ENCODE measurements at places on chromosomes 1 and 21. TPM values are rescaled to one million over a fixed set of nuclear protein-coding genes. Genes with fewer than 3 reads are reported as not detected.

GRCh38 chr1:165228676-165229075 lies 127.8 kb downstream of the LMX1A start:
- no peak for DNase-seq

DNA sequence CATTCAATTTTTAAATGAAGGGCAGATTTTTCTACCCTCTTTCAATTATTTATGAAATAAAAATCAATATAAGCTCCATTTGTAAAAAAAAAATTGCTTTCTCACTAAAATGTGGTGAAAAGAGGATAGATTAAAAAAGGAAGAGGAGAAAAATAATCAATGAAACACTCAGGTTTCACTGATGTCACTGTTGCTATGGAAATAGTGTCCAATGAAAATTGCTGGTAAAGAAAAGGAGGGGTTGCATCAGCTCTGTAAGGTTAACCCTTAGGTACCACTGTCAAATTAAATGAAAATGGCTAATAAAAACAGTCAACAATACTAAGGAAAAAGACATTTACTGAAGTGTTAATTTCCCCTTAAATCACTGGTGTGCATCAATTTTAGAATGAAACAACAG lies 91.6 kb upstream of the TTC39A start:
- DNase-seq = no peak

The SERTAD4 gene
- not detected for total RNA-seq

GRCh38 chr1:206803221-206803730 lies 31.0 kb upstream of the IL10 start:
- no peak for DNase-seq

DNA sequence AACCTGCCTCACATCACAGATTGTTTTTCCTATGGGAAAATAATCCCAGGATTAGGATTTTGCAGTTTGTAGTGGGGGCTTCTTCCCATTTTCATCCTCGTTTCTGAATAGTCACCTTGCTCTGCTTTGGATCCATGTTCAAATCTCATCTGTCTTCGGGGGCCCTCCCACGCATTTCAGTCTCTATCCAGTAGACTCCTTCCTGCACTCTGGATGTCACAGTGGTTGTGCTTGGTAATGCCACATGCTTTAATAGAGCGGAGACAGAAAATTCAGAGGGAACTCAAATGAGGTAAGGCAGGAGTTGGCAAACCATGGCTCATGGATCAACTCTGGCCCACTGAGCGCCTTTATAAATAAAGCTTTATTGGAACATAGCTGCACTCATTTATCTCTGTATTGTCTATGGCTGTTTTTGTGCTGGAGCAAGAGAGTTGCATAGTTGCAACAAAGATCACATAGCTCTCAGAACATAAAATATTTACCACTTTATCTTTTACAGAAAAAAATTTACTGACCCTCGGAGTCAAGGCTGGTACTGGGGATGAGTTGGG lies 101.0 kb downstream of the SPATA46 start:
- DNase-seq = no peak

- no peak for DNase-seq
Observed at GRCh38 chr1:209485167-209485566, 98.3 kb upstream of the CAMK1G start.

GRCh38 chr1:51963592-51964308 lies 26.8 kb downstream of the RAB3B start:
- no peak for DNase-seq

DNA sequence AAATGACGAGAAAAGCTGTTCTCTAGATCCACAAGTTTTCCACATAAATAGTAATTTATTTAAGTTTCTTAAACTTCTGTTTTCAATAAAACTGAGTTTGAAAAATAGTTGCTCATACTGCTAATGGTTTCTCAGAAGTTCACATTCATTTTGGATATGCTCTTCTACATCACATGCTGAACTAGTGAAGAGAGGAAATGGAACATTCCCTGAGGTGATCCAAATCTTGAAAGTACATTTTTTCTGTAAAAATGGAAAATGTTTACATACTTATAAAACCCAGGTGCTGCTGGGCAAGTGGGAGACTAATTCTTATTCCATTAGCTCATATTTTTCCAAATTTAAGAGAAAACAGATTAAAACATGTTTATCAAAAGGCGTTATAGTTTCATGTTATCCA lies 111.7 kb downstream of the ADGRL4 start:
- DNase-seq = no peak

GRCh38 chr1:219027146-219027673 lies 146.5 kb upstream of the LYPLAL1 start:
- DNase-seq = no peak

The FHAD1 gene
- total RNA-seq = not detected

DNA sequence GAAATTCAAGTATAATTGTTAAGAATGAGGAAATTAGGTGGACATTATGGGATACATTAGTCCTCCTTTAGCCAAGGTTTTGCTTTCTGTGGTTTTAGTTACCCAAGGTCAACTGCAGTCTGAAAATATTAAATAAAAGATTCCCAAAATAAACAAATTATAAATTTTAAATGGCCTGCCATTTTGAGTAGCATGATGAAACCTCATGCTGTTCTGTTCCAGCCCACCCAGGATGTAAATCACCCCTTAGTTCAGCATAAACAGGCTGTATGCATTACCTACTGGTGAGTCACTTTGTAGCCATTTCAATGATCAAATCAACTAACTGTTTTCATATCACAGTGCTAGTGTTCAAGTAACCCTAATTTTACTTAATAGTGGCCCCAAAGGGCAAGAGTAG lies 132.5 kb upstream of the LYPLAL1 start:
- DNase-seq = no peak

The PTAFR gene
- total RNA-seq = 0.70 TPM

GRCh38 chr1:46489638-46490405 lies at the start of gene DMBX1:
DMBX1 (plus strand) TSS chr1:46489836; CDS start chr1:46507011, 17,175 bp downstream.
- DNase-seq = peak; percentile 49

The RNU1-1 gene
- total RNA-seq = 1,159 TPM

- no peak for DNase-seq
Observed at GRCh38 chr1:73167009-73167657, 884.8 kb upstream of the NEGR1 start.

DNA sequence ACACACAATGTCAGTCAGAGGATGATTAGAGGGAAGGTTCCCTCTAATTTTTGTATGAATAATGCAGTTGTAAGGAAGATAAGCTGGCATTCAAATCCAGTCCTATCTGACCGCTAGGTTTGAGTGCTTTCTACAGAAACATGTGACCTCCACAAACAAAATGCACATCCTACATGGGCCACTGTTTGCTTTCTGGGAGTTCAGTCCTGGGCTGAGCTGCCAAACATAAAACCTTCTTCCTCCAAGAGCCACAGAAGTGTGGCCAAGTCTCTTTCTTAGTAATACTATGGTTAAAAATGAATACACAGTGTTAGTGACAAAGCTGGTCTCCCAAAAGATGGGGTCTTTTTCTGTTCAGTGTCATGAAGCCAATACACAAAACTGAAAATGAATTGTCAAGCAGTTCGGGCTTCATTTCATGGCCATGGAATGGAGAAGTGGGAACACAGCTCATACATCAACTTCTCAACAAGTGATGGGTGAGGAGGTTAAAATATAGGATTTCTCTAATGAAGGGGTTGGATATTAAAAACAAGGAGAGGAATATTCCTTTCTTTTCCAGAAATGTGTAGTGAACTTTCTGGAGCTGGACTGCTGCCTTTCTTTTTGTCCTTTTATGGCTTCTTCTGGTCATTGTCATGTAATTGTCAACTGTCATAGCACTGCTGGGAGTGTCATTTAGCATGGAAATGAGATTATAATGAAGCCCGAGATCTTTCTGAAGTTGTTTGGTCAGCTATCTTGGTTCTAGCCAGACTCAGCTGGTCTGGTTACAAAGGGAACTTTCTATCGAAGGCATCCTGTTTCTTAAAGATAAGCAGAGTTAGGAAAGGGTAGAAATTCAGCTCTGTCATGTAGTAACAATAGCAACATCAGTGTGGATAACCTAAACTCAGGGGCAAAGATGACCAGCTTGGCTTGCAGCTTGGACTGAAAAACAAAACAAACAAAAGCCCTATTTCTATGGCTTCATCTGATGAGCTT lies 135.1 kb downstream of the CHD1L start:
- no peak for DNase-seq

GRCh38 chr1:192600275-192600674 lies 24.7 kb downstream of the RGS1 start:
- DNase-seq = no peak

GRCh38 chr1:171403393-171403792 lies 81.9 kb upstream of the PRRC2C start:
- DNase-seq = no peak

GRCh38 chr1:93829061-93829460 lies 49.9 kb downstream of the DNTTIP2 start:
- DNase-seq = no peak

GRCh38 chr1:156684227-156684782 lies 7.1 kb upstream of the NES start:
- no peak for DNase-seq

- DNase-seq = no peak
Observed at GRCh38 chr1:48414264-48414663, 57.7 kb downstream of the SPATA6 start.

- DNase-seq = no peak
Observed at GRCh38 chr1:42822800-42823392, 5.7 kb upstream of the SVBP start.

- DNase-seq = no peak
Observed at GRCh38 chr1:19909392-19909791, 14.0 kb downstream of the PLA2G2E start.

DNA sequence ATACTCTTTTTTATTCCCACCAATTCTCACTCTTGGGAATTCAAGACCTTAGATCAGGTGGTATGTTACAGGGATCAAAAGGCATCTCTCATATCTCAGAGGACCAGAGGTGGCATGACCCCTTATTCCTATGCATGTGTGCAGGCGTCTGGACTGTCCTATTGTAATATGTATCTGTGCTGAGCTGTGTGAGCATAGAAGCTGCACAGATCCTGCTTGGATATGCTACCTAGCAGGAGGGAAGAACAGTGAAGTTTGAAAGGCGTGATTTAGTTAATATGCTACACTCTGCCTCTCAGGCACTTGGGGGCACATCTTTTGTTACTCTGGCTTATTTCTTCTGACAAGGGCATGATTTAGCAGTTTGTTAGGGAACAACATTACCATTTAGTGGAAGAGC lies 86.7 kb upstream of the ZRANB2 start:
- DNase-seq = no peak

DNA sequence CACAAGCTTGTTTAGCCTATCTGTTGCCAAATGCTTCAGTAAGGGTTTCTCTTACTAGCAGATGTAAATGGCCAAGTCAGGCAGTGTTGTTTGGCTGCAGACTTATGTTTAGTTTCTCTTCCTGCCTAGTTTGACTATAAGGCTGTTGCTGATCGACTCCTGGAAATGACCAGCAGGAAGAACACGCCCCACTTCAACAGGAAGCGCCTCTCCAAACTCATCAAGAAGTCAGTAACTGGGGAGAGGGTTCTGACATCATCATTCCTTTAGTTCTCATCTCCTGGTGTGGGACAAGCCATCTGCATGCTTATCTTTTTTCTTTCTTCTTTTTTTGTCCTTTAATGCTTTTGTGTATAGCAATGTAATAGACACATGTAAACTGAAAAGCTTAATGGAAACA lies 25.1 kb downstream of the RRP1B start:
- DNase-seq = no peak

The SPSB1 gene
- 6.2 TPM for total RNA-seq

DNA sequence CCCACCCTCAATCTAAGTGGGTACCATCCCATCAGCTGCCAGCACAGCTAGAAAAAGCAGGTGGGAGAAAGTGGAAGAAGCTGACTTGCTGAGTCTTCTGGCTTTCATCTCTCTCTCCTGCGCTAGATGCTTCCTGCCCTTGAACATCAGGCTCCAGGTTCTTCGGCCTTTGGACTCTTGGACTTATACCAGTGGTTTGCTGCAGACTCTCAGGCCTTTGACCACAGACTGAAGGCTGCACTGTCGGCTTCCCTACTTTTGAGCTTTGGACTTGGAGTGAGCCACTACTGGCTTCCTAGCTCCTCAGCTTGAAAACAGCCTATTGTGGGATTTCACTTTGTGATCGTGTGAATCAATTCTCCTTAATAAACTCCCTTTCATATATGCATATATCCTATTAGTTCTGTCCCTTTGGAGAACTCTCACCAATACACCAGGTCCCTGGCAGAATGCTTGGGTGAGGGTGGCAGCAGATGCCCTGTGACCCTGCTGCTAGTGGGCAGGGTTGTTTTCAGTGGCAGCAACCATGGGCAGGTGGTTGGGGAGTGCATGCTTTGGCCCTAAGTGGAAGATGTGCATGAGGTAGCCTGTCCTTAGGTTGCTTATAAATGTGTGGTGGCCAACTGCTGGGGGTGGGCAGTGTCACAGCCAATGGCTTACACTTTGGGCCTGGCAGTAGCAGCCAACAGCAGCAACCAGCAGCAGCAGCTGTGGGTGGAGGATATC lies 10.8 kb upstream of the ADAM30 start:
- peak; percentile 72 for DNase-seq

The C8A gene
- 302 TPM for total RNA-seq

The COL9A2 gene
- 0.45 TPM for total RNA-seq

- DNase-seq = no peak
Observed at GRCh38 chr1:236150311-236150955, 8.1 kb downstream of the GPR137B start.

The VAV3 gene
- total RNA-seq = 0.86 TPM

- DNase-seq = no peak
Observed at GRCh38 chr21:38569733-38570132, 71.5 kb upstream of the ERG start.

Measured in left lobe of liver (tissue), 2 donors.